Common myeloid progenitor, CD34-positive (primary cell): ENCODE measurements at places on chromosomes 4 and X.

- H3K27ac ChIP-seq, result no peak overlapping the region
- no peaks in the 10 kb centered on the region for H3K36me3 ChIP-seq
- DNase-seq, result no peak
- H3K4me3 ChIP-seq, result no peak overlapping the region
These were observed 1568.9 kb upstream of the PABPC4L start for GRCh38 chr4:135770505-135770904.

GRCh38 chrX:1481636-1482529 lies 29.2 kb upstream of the ASMTL start:
- peaks cover 48% of the 10 kb centered on the region for H3K36me3 ChIP-seq
- peaks cover 60% of the 10 kb centered on the region for H3K4me1 ChIP-seq
- H3K4me3 ChIP-seq, result peak overlapping the region; percentile 25
- DNase-seq, result peak; percentile 90
- H3K27me3 ChIP-seq, result no peaks in the 10 kb centered on the region
- peak overlapping the region; percentile 72 for H3K27ac ChIP-seq

- H3K27me3 ChIP-seq, result no peaks in the 10 kb centered on the region
- no peak overlapping the region for H3K27ac ChIP-seq
- no peak for DNase-seq
- H3K4me1 ChIP-seq, result no peaks in the 10 kb centered on the region
- H3K4me3 ChIP-seq, result no peak overlapping the region
These were observed 93.6 kb downstream of the LNX1 start for GRCh38 chr4:53497487-53498244.

- no peaks in the 10 kb centered on the region for H3K27me3 ChIP-seq
- H3K4me1 ChIP-seq, result no peaks in the 10 kb centered on the region
- no peak for DNase-seq
- no peaks in the 10 kb centered on the region for H3K36me3 ChIP-seq
- no peak overlapping the region for H3K4me3 ChIP-seq
- no peak overlapping the region for H3K27ac ChIP-seq
These were observed 65.7 kb downstream of the CLCN5 start for GRCh38 chrX:49988143-49988542.

DNA sequence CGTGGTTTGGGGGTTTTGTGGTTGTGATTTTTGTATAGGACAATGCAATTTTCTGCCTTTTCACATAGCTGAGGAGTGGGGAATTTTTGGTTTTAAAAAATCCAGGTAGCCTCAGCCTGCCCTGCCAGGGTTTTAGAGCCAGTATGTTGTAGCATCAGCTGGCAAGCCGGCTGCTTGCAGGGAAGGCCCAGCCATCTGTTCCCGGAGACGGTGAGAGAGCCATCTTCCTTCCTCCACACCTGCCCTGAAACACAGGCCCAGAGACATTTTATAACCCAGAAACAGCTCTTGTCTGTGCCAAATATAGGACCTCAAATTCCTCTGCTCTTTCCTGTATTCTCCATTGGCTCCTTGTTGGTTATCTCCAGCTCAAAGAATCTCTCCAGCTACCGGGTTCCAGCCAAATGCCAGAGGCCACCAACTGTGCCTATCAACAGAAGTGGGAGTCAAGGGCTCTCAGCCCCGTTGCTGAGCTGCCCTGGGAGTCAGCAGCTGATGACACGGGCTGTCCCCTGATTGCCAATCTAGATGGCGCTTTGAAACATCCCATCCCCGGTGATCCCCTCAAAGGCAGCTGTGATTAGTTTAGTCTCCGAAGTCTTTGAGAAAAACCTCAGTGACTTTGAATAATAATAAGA lies 595.2 kb downstream of the MID1IP1 start:
- no peaks in the 10 kb centered on the region for H3K27me3 ChIP-seq
- H3K4me1 ChIP-seq, result no peaks in the 10 kb centered on the region
- no peak for DNase-seq
- H3K27ac ChIP-seq, result no peak overlapping the region
- no peak overlapping the region for H3K4me3 ChIP-seq

- DNase-seq, result no peak
- H3K27ac ChIP-seq, result no peak overlapping the region
- H3K4me1 ChIP-seq, result no peaks in the 10 kb centered on the region
- no peak overlapping the region for H3K4me3 ChIP-seq
- no peaks in the 10 kb centered on the region for H3K27me3 ChIP-seq
These were observed 37.3 kb downstream of the APBB2 start for GRCh38 chr4:41177016-41177415.

DNA sequence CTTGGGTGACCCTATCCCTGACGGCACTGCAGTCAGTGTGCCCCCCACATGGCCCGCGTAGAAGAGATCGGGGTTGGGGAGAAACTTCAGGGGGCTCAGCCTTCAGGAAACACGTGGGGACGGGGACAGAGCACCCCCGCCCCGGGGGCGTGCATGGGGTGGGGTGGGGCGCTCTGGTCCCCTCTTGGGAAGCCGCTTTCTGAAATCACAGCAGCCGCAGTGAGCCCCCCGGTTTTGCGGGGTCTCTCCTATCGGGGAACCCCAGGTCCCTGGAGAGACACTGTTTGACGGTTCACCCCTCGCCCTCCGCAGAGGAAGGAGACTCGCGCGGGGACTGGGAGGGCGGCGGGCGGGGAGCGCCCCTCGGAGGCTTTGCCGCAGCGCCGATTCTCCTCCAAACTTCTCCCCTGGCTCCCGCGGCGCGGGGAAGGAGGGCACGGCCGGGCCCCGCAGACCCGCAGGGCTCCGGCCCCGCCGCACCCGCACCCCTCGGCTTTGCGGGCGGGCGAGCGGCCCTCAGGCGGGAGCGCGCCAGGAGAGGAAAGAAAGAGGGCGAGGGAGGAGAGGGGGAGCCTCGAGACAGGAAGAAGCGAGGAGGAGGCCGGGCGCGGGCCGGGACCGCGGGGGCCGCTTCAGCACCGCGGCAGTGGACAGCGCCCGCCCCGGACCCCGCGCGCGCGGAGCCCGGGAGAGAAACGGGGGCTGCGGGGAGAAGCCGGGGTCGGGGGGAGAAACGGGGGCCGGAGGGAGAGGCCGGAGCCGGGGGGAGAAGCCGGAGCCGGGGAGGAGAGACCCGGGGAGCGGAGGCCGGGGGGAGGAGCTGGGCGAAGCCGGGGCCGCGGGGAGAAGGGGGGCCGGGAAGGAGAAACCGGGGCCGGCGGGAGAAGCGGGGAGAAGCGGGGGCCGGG lies 612 bp downstream of the CPLX1 start:
- no peak overlapping the region for H3K27ac ChIP-seq
- peaks cover 12% of the 10 kb centered on the region for H3K27me3 ChIP-seq
- no peak for DNase-seq
- peak overlapping the region; percentile 26 for H3K4me3 ChIP-seq

DNA sequence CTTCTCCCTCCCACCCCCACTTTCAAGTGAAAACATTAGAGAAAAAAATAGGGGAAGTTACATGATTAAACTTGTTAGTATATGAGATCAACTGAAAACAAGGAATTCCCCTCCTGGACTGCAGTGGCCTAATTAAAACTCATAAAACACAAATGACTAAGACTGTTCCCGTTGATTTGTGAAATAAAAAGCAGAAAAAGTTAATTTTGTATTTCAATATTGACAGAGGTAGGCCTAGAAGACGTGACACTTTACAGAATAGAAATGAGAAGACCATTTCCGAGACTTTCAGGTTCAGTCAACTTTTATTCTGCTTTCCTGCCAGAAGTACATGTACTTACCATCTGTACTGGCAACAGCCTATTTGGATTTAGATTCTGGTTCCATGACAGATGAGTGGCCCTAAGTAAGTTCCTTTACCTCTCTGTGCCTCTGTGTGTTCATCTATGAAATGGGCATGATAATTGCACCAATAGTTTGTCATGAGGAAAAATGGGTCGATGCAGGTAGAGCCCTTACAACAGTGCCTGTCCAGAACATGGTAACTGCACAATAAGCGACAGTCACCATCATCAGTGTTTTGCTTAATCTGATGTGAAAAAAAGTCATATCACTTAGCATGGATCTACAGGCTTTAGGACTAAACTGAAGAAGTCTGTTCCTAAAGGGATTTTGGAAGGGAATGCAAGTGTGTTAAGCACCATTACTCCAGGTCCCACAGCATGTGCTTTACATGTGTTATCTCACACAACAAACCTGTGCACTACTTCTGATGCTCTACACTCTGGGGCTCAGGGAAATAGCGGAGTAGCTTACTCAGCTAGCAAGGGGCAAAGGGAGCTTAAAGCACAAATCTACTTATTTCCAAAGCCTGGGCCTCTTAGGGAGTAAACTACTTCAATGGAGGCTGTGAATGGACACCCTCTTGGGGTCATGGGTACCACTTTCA lies 562.3 kb upstream of the DIPK2B start:
- H3K36me3 ChIP-seq, result no peaks in the 10 kb centered on the region
- H3K27me3 ChIP-seq, result no peaks in the 10 kb centered on the region
- H3K4me1 ChIP-seq, result peaks cover 36% of the 10 kb centered on the region
- peak; percentile 89 for DNase-seq
- no peak overlapping the region for H3K4me3 ChIP-seq

GRCh38 chr4:119240128-119240527 lies 27.6 kb downstream of the USP53 start:
- H3K4me3 ChIP-seq, result no peak overlapping the region
- no peaks in the 10 kb centered on the region for H3K27me3 ChIP-seq
- no peak for DNase-seq
- H3K27ac ChIP-seq, result no peak overlapping the region
- H3K36me3 ChIP-seq, result no peaks in the 10 kb centered on the region

- H3K36me3 ChIP-seq, result no peaks in the 10 kb centered on the region
- no peak for DNase-seq
- H3K27me3 ChIP-seq, result no peaks in the 10 kb centered on the region
- H3K4me3 ChIP-seq, result no peak overlapping the region
- no peak overlapping the region for H3K27ac ChIP-seq
These were observed 190.5 kb downstream of the PACRGL start for GRCh38 chr4:20890761-20891160.
